Heart left ventricle (tissue), 16 donors: ENCODE measurements at places on chromosomes 11 and 22. TPM values are rescaled to one million over a fixed set of nuclear protein-coding genes. Genes with fewer than 3 reads are reported as not detected.

Gene OR10D3
- total RNA-seq: not detected

DNA sequence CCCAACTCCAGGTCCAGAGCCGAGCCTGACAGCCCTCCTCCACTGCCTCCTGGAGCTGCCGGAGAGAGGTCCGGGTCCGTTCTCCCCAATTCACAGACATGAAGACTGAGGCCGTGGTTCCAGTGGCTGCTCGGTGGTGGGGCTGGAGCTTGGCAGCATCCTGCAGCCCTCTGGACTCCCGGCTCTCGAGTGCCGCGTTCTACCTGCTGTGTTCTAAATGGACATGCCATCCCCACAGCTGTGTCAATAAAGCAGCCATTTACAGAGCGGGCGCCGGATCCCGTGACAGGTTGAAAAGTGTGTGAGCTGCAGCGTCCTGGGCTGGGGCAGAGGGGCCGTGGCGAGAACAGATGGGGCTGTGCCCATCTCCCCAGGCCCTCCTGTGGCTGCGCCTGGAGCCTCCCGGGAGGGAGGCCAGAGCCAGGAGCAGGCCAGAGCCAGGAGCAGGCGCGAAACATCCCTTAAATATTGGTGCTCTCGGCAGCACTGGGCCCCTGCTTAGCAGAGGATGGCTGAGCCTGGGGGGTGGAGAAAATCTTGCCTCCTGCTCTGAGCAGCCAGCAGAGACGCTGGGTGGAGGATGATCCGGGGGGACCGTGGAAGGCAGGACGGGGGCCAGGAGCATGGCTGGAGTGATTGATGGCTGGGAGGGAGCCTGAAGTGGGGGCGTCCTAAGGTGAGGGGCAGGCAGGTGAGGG, 46.2 kb downstream of the FLRT1 start:
- H3K36me3 ChIP-seq: no peaks in the 10 kb centered on the region
- DNase-seq: no peak
- H3K27me3 ChIP-seq: no peaks in the 10 kb centered on the region
- peaks cover 9% of the 10 kb centered on the region for H3K4me1 ChIP-seq
- H3K4me3 ChIP-seq: no peak overlapping the region

Gene DTX4
- total RNA-seq: 2.9 TPM

DNA sequence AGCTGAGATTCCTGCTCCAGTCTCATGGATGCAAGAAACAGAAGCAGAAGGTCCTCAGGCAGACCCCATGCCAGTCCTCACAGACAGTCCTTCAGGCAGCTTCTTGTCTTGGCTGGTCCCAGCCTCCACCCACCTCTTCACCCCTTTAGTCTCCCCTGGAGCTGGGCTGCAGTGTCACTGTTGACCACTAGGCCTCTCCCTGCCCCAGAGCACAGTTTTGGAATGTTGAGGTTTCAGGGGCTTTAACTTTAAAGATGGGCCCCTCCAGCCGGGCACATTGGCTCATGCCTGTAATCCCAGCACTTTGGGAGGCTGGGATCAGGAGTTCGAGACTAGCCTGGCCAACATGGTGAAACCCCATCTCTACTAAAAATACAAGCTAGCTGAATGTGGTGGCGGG, 39.5 kb upstream of the GCAT start:
- H3K36me3 ChIP-seq: peaks cover 90% of the 10 kb centered on the region
- H3K27me3 ChIP-seq: no peaks in the 10 kb centered on the region
- DNase-seq: no peak
- H3K27ac ChIP-seq: no peak overlapping the region
- no peaks in the 10 kb centered on the region for H3K4me1 ChIP-seq
- H3K4me3 ChIP-seq: no peak overlapping the region

DNA sequence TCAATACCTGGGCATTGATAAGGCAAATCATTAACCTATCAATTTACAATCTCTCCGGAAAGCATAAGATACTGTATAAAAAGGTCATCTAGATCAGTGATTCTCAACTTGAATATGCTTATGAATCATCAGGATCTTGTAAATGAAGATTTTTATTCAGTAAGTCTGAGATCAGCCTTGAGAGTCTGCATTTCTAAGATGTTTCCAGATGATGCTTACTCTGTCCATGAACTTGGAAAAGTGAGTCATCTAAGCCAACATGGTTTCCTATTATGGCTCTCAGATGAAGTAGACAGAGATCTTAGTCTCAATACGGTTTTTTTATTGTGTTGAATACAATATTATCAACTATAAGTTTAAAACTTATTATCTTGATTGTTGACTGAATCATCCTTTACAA, 226.4 kb upstream of the KIRREL3 start:
- no peaks in the 10 kb centered on the region for H3K4me1 ChIP-seq
- H3K36me3 ChIP-seq: no peaks in the 10 kb centered on the region
- no peak for DNase-seq
- H3K4me3 ChIP-seq: no peak overlapping the region

Gene LINC01488
- total RNA-seq: not detected
